HCT116 (cell line): ENCODE measurements at places on chromosomes 12 and 14. TPM values are rescaled to one million over a fixed set of nuclear protein-coding genes. Genes with fewer than 3 reads are reported as not detected.

FBXO33 gene
- total RNA-seq = 9.7 TPM

VTI1B gene
- total RNA-seq = 86.3 TPM

RERGL gene
- total RNA-seq = not detected

SYCP3 gene
- total RNA-seq = not detected

PRB2 gene
- not detected for total RNA-seq

GPRC5D gene
- not detected for total RNA-seq

TMEM120B gene
- 20.5 TPM for total RNA-seq

TMEM63C gene
- 5.7 TPM for total RNA-seq

RAPGEF3 gene
- total RNA-seq = 1.8 TPM
